Epithelial cell of alveolus of lung (primary cell): ENCODE measurements at places on chromosomes 7 and 10. TPM values are rescaled to one million over a fixed set of nuclear protein-coding genes. Genes with fewer than 3 reads are reported as not detected.

The PAPOLB gene
- total RNA-seq, result not detected in 2 replicates

The AKR1D1 gene
- not detected in 2 replicates for total RNA-seq

The AOC1 gene
- not detected in 2 replicates for total RNA-seq

The CFAP69 gene
- 1.3 and 3.5 TPM in 2 replicates for total RNA-seq
